ENCODE measurements at places on chromosomes 13 and 19.

GRCh38 chr19:1133471-1133929 lies 29.7 kb downstream of the GPX4 start:
- DNase-seq = peak; percentile 87

DNA sequence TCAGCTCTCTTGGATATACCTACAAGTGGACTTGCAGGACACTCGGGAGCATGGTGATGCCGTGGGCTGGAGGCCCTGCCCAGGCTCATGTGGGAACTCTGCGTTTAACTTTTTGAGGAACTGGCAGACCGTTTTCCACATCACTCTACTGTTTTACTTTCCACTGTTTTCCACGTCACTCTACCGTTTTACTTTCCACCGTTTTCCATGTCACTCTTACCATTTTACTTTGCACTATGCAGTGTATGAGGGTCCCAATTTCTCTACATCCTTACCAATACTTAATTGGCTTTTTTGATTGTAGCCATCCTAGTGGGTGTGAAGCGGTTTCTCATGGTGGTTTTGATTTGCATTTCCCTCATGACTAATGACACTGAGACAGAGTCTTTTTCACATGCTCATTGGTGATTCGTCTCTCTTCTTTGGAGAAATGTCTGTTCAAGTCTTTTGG lies 40.5 kb downstream of the GATAD2A start:
- DNase-seq = no peak

DNA sequence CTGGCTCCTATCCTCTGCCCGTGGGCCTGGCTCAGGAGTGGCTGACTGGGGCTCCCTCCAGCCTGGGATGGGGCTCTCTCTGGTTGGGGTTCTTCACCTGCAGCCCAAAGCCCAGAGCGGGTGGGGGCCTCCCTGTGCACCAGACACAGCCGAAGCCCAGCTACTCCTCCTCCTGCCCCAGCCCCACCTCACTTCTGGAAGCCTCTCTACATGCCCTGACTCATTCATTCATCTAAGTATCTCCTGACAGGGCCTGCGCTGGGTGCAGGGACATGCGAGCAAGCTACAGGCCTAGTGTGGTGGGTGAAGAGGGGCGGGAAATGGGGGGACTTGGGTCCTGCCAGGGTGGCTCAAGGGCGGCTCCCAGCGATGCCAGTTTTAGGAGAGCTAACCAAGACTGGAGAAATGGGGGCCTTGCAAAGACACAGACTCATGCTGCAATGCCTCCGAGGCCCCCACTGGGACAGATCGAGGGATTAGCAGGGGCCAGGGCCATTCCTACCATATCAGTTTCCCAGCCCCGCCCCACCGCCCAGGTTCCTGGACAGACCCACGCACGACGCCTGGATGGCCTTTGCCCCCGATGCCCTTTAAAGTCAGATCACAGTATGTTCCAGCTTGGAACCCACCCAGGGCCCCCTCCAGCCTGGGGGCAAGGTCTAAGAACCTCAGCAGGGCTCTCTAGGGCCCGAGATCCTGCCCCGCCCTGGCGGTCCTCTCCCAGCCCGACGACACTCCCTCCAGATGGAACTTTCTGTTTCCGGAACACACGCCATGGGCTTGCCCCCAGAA lies 12.6 kb downstream of the LSM4 start:
- DNase-seq = no peak

GRCh38 chr13:24744247-24744646 lies 19.7 kb upstream of the RNF17 start:
- DNase-seq = no peak

- no peak for DNase-seq
These were observed 288.7 kb downstream of the GPC6 start for GRCh38 chr13:93515267-93515666.

GRCh38 chr13:23630349-23631093 lies 60.3 kb downstream of the TNFRSF19 start:
- no peak for DNase-seq

DNA sequence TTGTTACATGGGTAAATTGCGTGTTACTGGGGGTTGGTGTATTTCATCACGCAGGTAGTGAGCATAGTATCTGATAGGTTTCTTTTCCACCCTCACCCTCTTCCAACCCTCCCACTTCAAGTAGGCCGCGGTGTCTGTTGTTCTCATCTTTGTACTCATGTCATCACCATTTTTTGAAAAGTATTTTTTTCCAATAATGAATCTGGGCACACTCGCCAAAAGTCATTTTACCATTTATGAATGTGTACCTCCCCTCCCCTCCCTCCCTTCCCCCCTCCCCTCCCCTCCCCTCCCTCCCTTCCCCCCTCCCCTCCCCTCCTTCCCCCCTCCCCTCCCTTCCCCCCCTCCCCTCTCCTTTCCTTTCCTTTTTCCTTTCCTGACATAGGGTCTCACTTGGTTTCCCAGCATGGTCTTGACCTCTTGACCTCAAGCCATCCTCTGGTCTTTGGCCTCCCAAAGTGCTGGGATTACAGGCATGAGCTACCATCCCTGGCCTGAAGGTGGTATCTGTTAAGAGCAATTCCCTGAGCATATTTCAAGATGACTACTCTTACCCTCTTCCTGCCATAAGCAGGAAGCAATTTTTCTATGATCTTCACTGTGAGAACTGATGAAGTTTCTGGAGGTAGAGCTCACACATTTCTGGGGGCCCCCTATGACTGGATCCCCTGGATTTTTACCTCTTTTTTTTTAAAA lies 15.7 kb downstream of the ZNF627 start:
- DNase-seq = no peak

- no peak for DNase-seq
These were observed 25.4 kb downstream of the SLC25A15 start for GRCh38 chr13:40814803-40815202.

GRCh38 chr13:67226696-67227095 lies 3.4 kb downstream of the PCDH9 start:
- DNase-seq = no peak
